ENCODE measurements at places on chromosomes 12 and 14. TPM values are rescaled to one million over a fixed set of nuclear protein-coding genes. Genes with fewer than 3 reads are reported as not detected.

The CD69 gene
- total RNA-seq: 0.14 TPM

- DNase-seq: no peak
These were observed 4.2 kb upstream of the XPOT start for GRCh38 chr12:64400041-64400440.

DNA sequence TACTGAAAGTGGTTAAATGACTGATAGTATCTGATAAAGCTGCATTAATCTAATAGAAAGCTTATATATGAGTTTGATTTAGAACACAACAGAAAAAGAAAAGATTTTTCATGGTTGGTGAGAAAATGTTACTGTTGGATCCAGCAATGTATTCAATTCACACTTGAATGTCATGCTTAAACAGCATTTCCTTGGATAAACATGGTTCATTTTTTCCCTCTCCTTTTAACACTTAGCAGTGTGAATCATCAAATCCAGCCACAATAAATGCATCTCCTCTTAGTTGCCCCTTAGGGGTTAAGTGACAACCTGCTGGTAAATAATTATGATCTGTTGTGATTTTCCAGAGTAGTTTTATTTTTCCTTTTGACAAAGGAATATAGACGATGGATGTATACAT lies 74.9 kb upstream of the GRIP1 start:
- no peak for DNase-seq

DNA sequence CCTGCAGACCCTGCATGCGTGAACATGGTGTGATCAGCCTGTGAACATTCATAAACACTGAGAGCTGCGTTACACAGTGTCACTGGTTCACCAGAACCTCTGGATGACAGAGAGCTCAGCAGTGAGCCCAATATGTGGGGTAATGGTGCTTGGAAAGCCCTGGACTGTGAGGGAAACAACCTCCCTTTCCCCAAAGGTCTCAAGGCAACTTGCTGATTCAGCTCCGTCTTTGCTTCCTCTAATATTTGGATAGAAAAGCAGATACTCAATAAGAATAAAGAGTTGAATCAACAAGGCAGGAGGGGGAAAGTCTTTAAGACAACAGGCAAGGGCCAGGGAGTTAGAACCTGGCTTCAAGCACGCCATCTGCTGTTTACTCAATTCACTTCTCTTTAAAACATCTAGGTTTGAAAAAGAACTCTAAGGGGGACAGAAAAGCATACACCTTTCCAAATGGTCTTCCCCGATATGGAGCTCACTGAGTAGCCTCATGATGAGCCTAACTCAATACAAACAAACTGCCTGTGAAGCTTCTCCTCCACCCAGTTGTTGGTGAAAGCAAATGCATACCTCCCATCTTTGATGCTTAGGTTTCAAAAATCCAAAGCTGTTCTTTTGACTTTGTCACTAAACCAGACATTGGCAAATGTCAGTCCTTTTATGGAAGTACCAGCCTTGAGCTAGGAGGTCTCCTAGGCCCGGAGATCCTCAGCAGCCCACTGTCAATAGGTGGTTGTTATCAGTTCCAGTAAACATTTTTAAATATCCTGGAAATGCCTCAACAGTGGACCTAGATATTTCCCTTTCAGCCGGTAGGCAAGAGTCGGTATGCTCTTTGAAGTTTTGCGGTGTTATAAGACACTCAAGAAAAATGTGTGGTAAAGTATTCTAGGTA lies 76.1 kb downstream of the SAMD4A start:
- no peak for DNase-seq

- no peak for DNase-seq
These were observed 17.2 kb upstream of the PRMT8 start for GRCh38 chr12:3473844-3474243.

Data from pulmonary artery endothelial cell (primary cell).